Ammon's horn (tissue), 1 donor: ENCODE measurements at places on chromosomes 6 and 20.

- no peak for DNase-seq
These were observed 98.4 kb upstream of the ADTRP start for GRCh38 chr6:11876934-11877433.

DNA sequence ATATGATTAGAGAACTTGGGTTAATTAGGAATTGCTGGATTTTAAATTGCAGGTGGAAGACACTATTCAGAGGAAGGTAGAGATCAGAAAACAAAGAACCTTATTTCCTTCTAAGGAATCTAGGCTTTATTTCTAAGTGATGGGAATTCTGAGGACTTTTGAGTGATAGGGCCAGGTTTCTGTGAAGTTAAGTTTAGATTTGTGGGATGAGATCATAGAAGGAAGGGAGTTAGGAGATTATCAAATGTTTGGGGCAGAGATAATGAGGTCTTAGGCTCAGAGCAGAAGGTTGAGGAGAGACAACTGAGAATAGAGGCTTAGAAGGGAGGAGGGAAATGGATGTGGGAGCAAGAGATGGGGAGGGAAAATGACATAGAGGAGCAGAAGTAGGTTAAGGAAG, 109.7 kb upstream of the MMS22L start:
- no peak for DNase-seq

DNA sequence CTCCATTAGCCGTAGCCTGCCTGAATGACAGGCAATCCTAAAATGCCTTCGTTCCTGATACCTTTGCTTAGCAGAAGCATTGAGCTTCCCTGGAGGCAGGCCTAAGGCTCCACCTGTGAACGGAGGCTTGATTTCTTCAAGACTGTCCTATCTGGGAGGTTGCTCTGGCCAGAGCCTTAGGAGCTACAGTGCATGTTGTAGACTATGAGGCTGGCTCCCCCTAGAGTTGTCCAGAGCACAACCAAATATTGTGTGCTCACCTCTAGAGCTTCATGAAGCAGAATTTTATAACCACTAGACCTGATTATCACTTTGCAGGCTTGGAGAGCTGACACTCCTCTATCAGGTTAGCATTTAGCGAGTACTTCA, 217.8 kb downstream of the MAFB start:
- no peak for DNase-seq

DNA sequence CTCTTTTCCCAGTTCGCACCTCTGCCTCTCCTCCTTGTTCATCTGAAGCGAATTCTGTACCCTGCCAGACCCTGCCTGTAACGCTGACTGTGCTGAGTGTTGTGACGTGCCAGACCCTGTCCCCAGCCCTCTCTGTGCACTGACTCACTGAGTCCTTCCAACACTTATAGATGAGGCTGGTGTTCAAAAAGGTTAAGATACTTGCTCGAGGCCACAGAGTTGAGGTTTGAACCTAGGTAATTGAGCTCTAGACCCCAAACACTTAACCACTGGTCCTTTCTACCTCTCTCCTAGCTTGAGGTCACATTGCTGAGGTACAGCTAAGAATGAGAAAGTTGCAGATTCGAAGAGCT, 45.7 kb upstream of the NEDD9 start:
- no peak for DNase-seq

- DNase-seq: no peak
These were observed 2.8 kb upstream of the CYP24A1 start for GRCh38 chr20:54176610-54177009.

DNA sequence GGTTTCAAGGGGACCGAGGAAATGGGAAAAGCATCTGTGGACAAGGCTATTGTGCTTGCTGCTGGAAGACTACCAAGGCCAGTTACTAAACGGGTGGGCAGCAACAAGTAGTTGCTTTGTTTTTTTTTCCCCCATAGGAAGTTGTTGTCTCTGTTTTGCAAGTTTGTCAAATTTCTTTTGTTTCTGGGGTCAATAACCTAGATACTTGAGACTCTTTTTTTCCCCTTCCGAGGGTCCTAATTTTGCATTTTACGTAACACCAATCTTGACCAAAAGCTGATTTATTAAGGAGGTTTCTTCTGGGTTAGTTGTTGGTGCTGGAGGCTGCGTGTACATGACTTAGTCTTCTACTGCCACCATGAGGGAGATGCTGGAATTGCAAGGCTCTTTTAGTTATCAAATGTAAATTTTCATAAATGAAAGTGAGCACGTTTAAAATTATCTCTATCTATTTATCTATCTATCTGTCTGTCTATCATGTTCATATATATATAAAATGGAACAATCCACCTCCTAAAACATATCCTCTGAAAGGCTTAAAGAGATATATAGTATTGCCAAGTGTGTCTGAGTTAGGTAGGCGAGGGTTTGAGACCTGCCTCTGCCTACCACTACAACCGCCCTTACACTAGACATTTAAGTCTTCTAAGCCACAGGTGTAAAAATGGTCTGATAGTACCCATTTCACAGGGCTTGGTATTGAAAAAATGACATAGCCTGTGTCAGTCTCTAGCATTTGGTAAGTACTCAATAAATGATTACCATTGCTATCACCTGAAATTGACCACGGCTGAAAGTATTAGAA, 60.2 kb downstream of the GCLC start:
- peak; percentile 90 for DNase-seq

DNA sequence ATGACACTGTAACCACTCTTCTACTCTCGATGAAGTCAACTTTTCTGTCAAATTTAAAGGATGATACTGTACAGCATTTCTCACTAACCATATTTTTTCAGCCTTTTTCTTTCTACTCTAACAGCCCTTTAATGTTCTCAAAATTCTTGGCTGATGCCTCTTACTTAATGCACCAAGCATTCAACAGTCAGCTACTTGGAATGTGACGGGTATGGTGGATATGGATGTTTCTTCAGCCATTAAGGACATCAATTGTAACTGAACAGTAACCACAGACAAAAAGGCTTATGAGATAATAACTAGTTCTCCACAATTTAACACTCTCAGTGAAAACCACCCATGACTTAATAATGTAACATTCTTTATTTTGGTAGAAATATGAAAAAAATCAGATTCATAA, 467.2 kb upstream of the ZNF337 start:
- DNase-seq: no peak

DNA sequence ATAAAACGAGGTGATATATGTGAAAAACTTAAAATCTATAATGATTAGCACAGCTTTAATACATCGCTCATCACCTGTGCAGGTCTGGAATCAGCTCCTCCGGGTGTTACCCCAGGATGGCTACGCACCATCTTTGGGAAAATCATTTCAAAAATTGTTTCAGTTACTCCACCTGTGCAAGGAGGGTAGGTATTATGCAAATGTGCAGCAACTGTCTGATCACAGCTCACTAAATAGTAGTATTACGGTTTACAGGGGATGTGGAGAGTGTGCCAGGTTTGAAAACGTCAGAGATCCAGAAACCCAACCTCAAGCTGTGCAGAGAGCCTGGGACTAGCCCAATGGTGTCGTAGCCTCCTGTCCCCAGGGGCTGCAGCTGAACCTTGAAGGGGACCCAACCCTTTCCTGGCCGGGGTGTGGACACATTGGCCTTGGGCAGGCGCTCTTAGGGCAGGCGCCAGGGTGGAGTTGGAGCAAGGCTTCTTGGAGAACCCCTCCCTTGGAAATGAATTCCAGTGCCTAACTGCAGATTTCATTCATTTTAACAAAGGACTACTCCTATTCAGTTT, 24.2 kb upstream of the SGK1 start:
- no peak for DNase-seq

GRCh38 chr20:58997141-58997770, 9.8 kb downstream of the CTSZ start:
- no peak for DNase-seq

DNA sequence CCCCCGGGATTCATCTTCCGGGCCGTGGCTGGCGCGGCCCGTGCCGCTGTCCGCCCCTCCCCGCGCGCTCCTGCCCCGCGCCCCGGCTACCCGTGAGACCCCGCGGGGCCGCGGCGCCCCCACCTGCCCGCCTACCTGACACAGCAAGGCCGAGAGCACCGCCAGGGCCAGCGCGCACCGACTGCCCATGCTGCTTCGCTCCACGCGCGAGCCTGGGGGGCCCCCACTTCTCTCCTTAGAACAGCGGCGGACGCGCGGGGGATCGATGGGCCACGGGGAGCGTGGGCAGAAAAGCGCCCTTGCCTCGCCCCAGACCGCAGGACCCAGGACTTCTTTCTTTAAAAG, 955 bp downstream of the DLL1 start:
- DNase-seq: no peak

DNA sequence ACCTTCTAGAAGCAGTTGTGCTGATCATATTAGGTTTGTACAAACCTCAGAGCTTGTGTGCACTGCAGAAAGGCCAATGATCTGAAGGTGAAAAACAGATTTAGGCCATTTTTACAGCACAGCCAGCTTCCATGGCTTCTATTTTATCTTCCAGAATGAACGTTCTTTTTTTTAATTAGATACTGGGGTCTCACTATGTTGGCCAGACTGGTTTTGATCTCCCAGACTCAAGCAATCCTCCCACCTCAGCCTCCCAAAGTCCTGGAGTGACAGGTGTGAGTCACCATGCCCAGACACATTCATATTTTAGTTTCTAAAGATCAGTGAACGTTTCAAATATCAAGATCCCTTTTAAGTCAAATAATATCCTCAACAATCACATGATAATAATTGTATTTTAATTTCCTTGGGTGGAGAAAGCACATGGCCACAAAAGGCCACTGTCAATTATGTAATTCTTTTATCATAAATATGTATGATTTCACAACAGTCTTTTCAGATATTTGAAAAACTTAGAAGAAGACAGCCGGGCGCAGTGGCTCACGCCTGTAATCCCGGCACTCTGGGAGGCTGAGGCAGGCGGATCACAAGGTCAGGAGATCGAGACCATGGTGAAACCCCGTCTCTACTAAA, 326.7 kb upstream of the JARID2 start:
- DNase-seq: no peak

DNA sequence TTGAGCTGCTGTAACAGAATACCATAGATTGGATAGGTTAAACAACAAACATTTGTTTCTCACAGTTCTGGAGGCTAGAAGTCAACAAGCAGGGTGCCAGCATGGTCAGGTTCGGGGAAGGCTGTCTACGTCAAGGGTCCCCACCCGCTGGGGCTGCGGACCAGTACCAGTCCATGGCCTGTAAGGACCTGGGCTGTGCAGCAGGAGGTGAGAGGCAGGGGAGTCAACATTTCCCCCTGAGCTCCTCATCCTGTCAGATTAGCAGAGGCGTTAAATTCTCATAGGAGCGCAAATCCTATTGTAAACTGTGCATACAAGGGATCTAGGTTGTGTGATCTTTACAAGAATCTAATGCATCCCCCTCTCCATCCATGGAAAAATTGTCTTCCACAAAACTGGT, 3.8 kb downstream of the ADGB start:
- no peak for DNase-seq

GRCh38 chr20:5078399-5078958, 41.3 kb downstream of the PCNA start:
- DNase-seq: peak; percentile 82

- DNase-seq: no peak
These were observed 103.4 kb downstream of the SCML4 start for GRCh38 chr6:107720717-107721116.

DNA sequence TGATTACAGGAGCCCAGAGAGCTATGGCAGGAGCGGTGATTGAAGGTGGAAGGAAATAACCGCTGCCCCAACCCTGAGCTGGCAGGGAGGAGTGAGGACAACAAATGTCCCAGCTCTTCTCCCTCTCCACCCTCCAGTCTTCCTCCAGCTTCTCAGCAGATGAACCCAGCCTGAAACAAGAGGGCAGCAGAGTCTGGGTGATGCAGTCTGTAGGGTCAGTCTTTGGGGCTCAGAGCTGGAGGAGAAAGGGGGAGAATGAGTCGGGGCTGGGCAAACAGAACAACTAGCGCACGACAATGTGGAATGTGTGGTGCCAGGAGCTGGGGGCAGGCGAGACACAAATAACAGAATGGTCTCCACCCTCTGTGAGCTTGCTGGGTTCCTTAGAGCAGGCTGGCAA, 4.5 kb upstream of the GUCA1A start:
- no peak for DNase-seq

DNA sequence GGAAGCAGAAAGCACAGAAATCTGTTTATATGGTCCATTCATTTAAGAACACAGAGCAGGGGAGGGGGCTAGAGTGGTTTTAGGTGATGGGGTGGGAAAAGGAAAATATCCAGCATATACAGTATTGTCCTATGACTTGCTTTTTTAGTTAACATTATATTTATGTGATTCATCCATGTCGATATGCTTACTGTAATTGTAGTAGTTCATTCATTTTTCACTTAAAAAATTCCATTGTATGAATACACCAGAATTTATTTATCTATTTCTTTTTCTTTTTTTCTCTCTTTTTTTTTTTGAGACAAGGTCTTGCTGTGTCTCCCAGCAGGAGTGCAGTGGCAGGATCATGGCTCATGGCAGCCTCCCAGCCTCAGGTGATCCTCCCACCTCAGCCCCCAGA, 9.6 kb upstream of the PRIM2 start:
- no peak for DNase-seq

GRCh38 chr6:15359335-15359862, 113.5 kb downstream of the JARID2 start:
- no peak for DNase-seq

DNA sequence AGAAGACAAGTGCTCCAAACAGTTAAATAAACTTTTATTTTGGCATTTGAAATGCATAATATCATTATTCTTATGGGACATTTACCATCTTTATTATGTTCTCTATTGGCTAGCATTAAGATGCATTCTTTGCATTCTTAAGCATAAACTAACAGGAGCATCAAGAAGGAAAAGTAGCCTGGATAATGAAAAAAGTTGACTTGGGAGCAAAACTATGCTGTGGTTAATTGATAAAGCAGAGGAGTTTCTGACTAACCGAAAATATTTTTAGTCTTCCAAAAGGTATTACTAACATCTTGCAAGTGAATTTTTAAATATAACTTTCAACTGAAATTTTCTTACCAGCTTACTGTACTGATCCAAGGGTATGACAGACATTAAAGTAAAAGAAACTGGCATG, 140.3 kb downstream of the FLRT3 start:
- DNase-seq: no peak

DNA sequence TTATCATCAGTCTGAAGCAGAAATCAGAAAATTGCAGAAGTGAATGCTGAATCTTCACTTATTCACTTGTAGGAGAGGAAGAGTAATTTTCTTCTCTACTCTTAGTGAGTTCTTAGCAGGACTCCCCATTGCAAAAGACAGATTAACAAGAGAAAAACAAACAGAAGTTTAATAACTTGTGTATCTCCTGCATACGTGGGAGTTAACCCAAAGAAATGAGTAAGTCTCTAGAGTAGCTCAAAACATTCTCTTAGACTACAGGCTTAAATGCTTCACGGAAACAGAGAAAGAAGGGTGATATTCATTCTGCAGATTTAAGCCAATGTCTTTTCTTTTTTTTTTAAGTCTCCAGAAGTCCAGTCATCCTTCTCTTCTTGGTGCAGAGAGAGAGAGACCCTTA, 97.9 kb upstream of the TMEM181 start:
- no peak for DNase-seq

- DNase-seq: no peak
These were observed 284.4 kb downstream of the ESR1 start for GRCh38 chr6:152091851-152092341.

- no peak for DNase-seq
These were observed 1087.7 kb downstream of the KIF16B start for GRCh38 chr20:15485519-15485918.

GRCh38 chr6:152636021-152636608, 1.0 kb downstream of the SYNE1 start:
- DNase-seq: peak; percentile 70

GRCh38 chr6:28944412-28944865, 20.7 kb upstream of the TRIM27 start:
- peak; percentile 81 for DNase-seq

- no peak for DNase-seq
These were observed 5.6 kb downstream of the ARID1B start for GRCh38 chr6:156782691-156783320.
